ENCODE measurements at places on chromosomes 12 and 14.

GRCh38 chr14:55950135-55950534, 168.1 kb upstream of the PELI2 start:
- DNase-seq, result no peak

- no peak for DNase-seq
Measured at GRCh38 chr12:124519746-124520145, 47.7 kb downstream of the NCOR2 start.

DNA sequence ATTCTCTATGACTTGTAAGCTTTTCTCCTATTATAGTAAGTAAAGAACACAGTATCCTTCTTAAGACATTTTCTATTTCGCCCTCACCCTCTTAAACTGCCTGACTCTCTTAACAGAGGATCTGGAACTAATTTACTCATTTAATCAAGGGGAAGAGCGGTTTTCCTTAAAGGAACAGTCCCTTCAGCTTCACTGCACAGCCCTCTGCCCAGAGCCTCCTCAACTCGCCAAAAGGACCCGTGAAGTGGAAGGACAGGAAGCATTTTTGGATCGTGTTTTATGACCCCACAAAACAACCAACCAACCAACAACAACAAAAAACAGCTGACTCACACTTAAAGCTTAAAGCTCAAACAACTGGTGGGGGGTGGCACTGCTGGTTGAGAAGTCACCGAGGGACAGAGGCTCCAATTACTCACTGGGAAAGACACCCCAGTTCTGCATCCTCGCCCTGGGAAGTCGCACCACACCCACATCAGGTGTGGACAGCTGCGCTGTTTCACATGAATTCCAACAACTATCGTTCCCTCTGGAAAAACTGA, 35.7 kb downstream of the NID2 start:
- no peak for DNase-seq

DNA sequence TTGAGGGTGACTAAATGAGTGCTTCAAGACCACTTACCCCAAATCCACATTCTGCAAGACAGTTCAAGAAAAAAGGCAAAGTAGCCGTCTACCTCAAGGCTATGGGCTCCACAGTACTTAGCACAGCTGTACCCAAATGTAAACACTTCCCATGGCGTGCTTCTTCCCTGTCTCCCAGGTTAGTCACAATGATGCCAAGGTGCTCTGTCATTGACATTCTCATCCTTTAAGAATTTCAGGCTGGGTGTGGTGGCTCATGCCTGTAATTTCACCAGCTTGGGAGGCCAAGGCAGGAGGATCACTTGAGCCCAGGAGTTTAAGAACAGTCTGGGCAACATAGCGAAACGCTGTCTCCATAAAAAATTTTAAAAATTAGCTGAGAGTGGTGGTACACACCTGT, 51.2 kb upstream of the CERS5 start:
- DNase-seq, result peak; percentile 24

GRCh38 chr14:60485057-60485597, 736 bp downstream of the C14orf39 start:
- no peak for DNase-seq

DNA sequence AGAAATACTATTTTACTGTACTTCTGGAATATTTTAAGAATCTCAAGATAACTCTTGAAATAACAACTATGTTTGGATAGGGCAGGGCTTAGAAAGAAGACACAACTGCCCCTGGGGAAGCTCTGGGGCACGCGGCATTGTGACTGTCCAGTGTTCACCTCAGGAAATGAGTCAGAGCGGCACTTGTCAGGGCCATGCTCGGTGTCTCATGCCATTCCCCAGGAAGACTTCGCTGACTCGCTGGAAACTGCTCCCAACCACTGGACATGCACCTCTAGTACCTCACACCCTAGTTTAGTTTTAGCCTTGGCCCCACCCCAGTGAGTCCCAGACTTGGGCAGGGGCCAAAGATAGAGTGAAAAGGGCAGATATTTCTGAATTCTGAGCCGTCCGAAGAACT, 192.0 kb downstream of the TTC7B start:
- DNase-seq, result no peak

GRCh38 chr12:116881877-116882507, 751 bp upstream of the HRK start:
- DNase-seq, result no peak

GRCh38 chr12:1517007-1517406, 77.4 kb downstream of the FBXL14 start:
- peak; percentile 87 for DNase-seq

- DNase-seq, result peak; percentile 72
Measured at GRCh38 chr12:112419297-112420133, 768 bp downstream of the PTPN11 start.

- no peak for DNase-seq
Measured at GRCh38 chr12:56571121-56571520, 49.5 kb downstream of the RBMS2 start.

- no peak for DNase-seq
Measured at GRCh38 chr12:3560295-3560620, 69.3 kb downstream of the PRMT8 start.

GRCh38 chr12:11897923-11898322, 172.8 kb upstream of the BCL2L14 start:
- DNase-seq, result no peak

All from brain microvascular endothelial cell (primary cell).